ENCODE measurements at places on chromosomes 7 and 10.

GRCh38 chr10:58796242-58796641 is 283.6 kb downstream of the BICC1 start:
- DNase-seq, result no peak

GRCh38 chr10:43355749-43356371 is 15.6 kb upstream of the FXYD4 start:
- no peak for DNase-seq

GRCh38 chr10:29687421-29688164 is 52.8 kb upstream of the SVIL start:
- DNase-seq, result no peak

GRCh38 chr10:133564816-133565215 is 567 bp downstream of the SYCE1 start:
- DNase-seq, result no peak

DNA sequence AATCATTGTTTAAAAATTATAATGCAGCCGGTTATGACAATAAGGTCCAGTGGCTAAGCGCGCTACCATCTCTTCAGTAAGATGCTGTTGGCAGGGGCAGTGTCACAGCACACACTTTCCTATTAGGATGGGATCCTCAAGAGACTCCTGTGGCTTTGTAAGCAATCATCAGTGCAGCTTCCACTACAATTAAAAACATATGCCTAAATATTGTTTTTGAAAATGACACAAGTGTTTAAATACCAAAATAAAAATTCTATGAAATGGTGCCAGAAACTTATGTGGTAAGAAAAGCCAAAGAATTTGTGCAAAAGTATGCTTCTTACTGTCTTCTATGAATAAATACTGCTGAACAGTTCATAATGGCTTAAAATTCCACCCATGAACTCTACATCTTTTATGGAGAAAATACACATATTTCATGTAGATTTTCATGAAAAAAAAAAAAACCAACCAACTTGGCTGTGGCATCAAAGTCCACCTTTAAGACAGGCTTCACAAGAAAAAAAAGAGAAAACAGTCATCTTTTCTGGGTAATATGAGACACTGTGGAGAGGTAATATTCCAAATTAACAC is 132.8 kb downstream of the SEMA3C start:
- no peak for DNase-seq

- no peak for DNase-seq
Measured at GRCh38 chr10:30816820-30817171, 187.2 kb upstream of the LYZL2 start.

- DNase-seq, result no peak
Measured at GRCh38 chr10:97571622-97572021, 957 bp upstream of the ANKRD2 start.

GRCh38 chr7:97844036-97844435 is 28.2 kb downstream of the ASNS start:
- DNase-seq, result no peak

- DNase-seq, result no peak
Measured at GRCh38 chr7:100589341-100589947, 3.3 kb downstream of the FBXO24 start.

DNA sequence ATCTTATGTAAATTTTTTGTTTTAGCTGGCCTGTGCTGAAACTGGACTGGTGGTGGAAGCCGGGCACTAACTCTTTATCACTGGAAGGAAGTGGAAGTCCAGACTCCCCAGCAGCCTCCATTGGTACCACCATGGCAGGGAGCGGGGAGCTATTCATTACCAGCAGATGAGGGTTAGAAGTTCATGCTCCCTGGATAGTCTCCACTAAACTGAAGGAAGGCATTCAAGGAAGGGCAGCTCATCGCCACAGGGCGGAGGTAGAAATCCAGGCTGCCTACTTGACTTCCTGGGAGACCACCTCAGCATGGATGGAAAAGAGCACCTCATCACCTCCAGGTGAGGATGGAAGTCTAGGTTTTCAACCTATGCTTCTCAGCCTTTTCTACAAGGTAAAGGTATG is 130.9 kb downstream of the SLC16A9 start:
- DNase-seq, result no peak

- no peak for DNase-seq
Measured at GRCh38 chr10:132691711-132692153, 94.2 kb downstream of the NKX6-2 start.

DNA sequence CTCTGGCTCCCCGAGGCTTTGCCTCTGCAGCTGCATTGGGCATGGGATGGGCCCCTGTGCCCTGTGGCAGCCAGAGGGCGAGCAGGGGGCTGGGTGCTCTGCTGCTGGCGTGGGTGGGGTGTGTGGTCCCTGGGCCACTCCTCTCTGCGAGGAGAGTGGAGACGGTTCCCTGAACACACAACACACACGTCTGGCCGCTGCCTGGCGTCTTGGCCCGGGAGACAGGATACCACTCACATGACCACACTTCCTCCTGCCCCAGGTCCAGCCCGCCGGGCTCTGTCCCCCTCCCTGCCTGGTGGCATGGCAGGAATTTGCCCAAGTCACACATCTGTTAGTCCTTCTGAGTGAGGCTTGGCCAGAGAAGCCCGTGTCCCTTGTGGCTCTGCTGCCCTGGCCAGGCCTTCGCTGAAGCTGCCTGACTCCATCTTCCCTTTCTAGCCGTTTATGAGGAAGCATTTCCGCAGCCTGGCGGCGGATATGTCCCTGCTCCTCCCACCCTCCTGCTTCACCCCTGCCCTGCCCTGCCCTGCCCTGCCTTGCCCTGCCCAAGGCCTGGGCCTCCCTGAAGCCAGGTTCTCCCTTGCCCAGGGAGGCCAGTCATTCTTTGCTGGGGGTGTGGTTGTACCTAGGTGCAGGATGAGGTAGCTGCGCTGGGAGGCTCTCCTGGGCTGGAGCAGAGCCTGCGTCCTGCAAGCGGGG is 3.0 kb downstream of the BRI3 start:
- DNase-seq, result peak; percentile 26

DNA sequence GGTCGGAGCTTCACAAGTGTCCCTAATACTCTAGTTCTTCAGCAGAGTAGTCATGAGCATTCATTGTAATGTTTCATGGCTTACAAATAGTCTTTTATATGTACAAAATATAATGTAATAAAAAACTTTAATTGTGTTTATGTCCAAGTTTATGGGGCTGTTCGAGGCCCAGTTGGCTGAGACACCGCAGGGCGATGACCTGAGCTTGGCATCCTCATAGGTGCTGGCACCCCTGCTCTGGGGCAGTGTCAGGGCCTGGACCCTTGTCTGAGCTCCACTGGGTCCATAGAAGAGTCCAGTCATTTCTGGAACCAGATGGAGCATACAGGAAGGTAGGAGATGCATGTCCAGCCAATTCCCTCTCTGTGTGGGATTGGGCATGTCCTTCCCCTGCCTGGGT is 12.9 kb upstream of the ZMIZ1 start:
- no peak for DNase-seq

GRCh38 chr10:78451592-78451991 is 417.9 kb downstream of the RPS24 start:
- DNase-seq, result no peak

GRCh38 chr10:109962247-109962646 is 38.9 kb upstream of the XPNPEP1 start:
- no peak for DNase-seq

DNA sequence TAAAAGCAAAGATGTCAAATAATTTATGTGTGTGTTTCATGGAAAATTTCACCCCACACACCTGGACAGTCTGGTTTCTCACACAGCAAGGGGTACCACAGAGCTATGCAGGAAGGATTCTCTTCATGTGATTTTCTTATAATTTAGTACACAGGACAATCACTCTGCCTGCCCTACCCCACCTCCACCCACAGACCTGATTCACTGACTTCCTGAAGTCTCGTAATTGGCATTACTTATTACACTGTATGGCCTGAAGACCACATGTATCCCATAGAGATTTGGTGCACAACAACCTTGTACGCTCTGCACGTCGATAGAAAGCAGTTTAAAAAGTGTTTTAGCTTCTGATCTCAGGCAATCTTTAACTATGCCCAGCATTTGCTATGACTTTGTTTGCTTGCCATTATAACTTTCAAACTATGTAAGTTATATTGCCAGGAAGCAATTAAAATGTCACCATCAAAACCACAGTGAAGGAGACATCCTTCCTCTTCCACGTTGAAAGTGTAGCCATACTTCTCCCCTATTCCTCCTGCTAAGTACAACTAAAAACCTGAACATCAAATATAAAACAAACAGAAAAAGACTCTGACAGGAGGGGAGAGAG is 279.4 kb upstream of the IMMP2L start:
- no peak for DNase-seq

DNA sequence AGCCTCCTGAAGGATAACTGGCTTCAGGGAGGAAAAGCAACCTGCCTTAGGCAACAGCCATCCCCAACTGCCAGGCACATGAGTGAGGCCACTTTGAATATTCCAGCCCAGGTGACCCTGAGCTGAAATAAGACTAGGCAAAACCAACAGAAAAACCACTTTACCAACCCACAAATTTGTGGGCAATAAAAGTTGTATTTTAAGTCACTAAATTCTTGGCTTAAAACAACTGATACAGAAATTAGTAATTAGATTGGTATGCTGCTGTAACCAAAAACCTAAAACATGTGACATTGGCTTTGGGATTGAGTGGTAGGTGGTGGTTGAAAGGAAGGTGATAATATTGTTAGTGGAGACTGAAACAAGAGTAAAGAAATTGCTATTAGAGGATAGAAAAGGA is 39.9 kb downstream of the ABCB4 start:
- DNase-seq, result no peak
